ENCODE measurements at places on chromosomes 3 and 15. TPM values are rescaled to one million over a fixed set of nuclear protein-coding genes. Genes with fewer than 3 reads are reported as not detected.

FOXB1 gene
- not detected for polyA plus RNA-seq

CPN2 gene
- polyA plus RNA-seq: not detected

C2CD4B gene
- 1.8 TPM for polyA plus RNA-seq

DENND6A gene
- polyA plus RNA-seq: 16.7 TPM

CSTA gene
- polyA plus RNA-seq: 0.25 TPM

CPNE9 gene
- not detected for polyA plus RNA-seq
